GM20000 (cell line): ENCODE measurements at places on chromosomes 5 and 9.

DNA sequence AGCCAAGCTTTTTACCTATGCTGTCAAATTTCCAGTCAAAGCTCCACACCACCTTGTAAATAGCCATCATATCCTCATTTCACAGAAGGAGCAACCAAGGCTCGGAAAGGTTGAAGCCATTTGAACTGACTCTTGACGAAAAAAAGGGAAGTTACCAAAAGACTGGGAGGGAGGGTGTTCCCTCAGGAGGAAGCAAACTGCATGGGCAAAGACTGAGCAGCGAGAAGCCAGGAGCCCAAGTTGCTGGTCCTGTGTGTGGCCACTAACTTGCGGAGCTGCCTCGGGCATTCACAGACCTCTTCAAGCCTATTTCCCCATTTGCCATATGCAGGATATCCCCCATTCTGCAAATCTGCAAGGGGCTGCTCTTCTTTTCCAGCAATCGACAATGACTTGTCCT lies 37.4 kb downstream of the TTLL11 start:
- no peak for DNase-seq

- no peak for DNase-seq
Observed at GRCh38 chr9:72600671-72601070, 79.3 kb downstream of the TMC1 start.

DNA sequence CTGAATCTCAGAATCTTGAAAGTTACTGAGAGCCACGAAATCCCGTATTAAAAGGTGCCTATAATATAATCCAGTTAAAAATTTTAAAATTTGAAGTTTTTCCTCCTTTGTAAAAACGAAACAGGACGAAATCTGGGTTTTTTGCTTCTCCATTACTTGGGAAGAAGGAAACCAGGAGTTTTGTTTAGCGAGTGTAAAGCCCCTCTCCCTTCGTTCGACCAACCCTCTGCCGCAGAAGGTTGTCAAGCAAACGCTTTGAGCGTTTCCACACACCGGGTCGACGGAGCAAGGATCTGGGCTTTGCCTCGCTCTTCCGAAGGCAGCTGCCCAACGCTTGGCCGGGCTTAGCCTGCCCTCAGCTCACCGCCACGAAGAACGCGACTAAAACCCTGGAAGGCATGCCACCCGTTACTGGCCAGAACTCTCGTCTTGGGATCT lies 1.6 kb upstream of the FOXE1 start:
- no peak for DNase-seq

GRCh38 chr9:131837836-131838235 lies 98.0 kb upstream of the RAPGEF1 start:
- no peak for DNase-seq

- DNase-seq = no peak
Observed at GRCh38 chr9:71990466-71990865, 69.9 kb downstream of the C9orf57 start.

GRCh38 chr5:125117566-125117965 lies 371.1 kb upstream of the ZNF608 start:
- no peak for DNase-seq

DNA sequence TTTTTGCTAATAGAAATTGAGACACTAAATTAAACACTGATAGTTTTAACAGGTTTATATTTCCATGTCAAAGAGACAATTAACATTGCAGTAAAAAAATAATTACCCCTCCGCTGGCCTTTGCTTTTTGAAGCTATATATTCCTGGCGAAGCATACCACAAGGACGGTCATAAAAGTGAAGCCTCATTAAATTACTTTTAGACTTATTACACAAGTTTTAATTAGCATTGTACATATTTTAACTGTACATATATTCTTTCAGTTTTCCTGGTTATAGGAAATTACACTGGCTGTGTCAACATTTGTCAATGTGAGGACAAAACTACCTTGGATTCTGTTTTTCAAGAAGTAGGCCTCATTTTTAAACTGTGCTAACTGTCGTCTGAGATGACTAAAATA lies 1.2 kb downstream of the CDKN2A start:
- DNase-seq = no peak

- DNase-seq = no peak
Observed at GRCh38 chr5:117733051-117733450, 1158.4 kb upstream of the SEMA6A start.

DNA sequence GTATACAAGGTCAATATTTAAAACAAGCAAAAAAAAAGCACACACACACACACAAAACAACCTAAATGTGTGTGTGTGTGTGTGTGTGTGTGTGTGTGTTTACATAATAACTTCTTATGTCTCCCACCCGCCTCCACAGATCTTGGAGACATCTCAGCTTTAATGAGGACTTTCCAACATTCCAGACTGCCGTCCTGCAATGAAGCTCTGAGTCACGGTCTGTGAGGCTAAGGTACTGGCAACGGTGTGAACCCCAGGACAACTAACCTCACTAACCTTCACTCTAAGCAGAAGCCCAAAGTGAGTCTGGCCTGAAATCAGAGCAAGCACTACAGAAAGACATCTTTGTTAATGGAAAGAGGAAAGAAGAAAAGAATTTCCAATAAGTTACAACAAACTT lies 22.3 kb downstream of the ZNF474 start:
- DNase-seq = no peak

GRCh38 chr5:123776761-123777160 lies 264.8 kb downstream of the CSNK1G3 start:
- DNase-seq = no peak

DNA sequence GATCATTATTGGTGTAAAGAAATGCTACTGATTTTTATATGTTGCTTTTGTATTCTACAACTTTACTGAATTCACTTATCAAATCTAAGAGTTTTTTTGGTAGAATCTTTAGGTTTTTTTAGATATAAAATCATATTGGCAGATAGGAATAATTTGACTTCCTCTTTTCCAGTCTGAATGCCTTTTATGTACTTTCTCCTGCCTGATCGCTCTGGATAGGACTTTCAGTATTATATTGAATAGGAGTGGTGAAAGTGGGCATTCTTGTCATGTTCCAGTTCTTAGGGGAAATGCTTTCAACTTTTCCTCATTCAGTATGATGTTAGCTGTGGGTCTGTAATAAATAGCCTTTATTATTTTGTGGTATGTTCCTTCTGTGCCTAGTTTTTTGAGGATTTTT lies 8.3 kb downstream of the AHRR start:
- no peak for DNase-seq

GRCh38 chr5:170466988-170467707 lies 36.7 kb upstream of the KCNIP1 start:
- no peak for DNase-seq

DNA sequence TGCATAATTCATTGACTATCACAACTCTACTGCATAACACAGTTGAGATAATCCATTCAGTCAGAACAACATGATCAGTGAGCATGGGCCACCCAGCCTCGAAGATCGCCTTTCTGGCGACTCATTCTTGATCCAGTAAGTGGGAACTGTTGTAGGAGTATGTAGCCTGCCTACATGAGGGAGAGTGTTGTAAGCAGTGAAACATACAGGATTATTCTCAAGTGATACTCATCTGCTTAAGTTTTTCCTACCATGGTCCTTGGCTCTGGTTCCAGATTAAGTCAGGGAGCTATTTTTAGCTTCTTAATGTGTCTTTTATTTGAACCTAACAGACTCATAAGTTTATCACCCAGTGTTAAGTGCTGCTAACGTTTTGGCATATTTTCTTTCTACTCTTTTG lies 44.0 kb downstream of the TNPO1 start:
- no peak for DNase-seq

GRCh38 chr5:148708854-148709253 lies 54.5 kb upstream of the HTR4 start:
- no peak for DNase-seq

DNA sequence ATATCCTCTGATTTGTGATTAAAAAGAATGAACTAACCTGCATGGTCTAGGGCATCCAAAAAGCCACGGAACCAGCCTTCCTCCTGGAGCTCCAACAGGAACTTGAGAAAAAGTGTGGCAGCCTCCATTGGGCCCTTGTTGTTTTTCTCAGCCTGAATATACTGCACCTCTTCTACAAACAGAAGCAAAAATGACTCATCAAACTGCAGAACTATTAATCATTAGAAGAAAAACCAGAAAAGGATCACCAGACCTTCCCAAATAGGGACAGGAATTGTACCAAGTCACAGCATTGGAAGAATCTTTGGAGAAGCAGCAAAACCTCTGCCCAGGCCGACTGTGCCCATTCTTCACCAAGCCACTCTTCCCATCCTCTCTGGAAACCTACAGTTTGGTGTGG lies 25.2 kb downstream of the RIGI start:
- DNase-seq = no peak

DNA sequence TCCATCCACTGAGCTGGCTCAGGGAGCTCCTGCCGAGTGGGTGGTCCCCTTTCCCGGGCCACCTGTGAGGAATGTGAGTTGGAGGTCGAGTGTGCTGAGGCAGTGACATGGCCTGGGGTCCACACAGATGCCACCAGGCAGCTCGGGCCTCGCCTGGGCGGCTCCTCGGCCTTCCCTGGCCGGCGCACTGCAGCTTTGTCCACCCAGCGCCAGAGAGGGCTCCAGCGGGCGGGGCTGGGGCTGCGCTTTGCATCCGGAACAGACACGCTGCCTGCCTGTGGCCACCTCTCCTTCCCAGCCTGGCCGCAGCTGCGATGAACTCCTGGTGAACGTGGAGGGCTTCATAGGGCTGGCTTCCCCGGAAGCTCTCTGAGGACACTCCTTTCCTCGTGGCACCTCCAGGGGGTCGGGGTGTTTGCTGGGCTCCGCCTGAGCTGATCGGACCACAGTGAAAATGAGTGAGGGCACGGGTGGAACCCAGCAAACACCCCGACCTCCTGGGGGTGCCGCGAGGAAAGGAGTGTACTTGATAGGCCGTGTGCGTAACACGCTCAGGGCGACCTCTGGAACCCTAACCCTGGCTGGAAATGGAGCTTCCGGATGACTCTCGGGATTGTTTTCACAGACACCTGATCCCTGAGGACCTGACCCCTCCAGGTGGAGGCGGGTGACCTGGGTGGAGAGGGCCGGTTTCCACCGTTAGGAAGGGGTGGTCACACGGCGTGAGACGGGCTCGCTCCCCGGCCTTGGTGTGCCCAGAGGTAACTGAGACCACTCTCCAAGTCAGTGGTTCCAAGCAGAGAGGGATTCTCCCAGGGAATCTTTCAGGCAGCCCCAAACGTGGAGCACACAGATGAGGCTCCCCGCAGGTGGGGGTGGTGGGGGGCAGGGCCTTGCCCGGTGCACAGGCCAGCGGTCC lies 31.8 kb upstream of the RXRA start:
- no peak for DNase-seq
